Renal cortex interstitium (tissue), 15 donors: ENCODE measurements at places on chromosomes 6 and 20. TPM values are rescaled to one million over a fixed set of nuclear protein-coding genes. Genes with fewer than 3 reads are reported as not detected.

Gene TMEM170B
- 9.8 TPM for polyA plus RNA-seq

Gene CD83
- 10.4 TPM for polyA plus RNA-seq

Gene MTFR2
- polyA plus RNA-seq: 3.2 TPM

Gene RIPPLY2
- not detected for polyA plus RNA-seq

Gene RGS17
- polyA plus RNA-seq: 3.0 TPM

Gene MATN4
- 0.17 TPM for polyA plus RNA-seq

Gene TRIM15
- polyA plus RNA-seq: 0.09 TPM

- DNase-seq: no peak
Measured at GRCh38 chr6:11202513-11203305, 29.8 kb downstream of the NEDD9 start.

DNA sequence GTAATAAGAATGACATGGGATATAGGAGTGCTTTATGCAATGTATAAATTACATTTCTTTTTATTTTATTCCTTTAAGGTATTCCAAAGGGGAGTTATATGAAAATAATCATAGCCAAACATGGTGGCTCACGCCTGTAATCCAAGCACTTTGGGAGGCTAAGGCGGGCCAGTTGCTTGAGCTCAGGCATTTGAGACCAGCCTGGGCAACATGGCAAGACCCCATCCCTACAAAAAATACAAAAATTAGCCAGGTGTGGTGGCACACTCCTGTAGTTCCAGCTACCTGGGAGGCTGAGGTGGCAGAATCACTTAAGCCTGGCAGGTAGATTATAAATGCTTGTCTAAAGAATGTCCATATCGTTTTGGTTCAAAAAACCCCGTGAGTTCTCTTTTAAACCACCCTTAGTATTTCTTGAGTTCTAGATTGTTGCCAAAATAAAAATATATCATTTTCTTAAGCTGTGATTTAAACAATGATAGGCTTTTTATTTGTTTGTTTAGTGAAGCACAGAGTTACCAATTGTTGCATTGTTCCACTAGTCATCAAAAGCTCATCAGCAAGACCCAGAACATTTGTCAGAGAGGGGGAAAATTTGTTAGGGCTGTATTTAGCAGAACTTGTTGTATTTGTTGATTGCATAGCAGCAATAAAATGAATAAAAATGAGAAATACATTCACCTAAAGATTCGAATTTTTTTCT, 146.2 kb downstream of the KHDC1L start:
- DNase-seq: no peak

DNA sequence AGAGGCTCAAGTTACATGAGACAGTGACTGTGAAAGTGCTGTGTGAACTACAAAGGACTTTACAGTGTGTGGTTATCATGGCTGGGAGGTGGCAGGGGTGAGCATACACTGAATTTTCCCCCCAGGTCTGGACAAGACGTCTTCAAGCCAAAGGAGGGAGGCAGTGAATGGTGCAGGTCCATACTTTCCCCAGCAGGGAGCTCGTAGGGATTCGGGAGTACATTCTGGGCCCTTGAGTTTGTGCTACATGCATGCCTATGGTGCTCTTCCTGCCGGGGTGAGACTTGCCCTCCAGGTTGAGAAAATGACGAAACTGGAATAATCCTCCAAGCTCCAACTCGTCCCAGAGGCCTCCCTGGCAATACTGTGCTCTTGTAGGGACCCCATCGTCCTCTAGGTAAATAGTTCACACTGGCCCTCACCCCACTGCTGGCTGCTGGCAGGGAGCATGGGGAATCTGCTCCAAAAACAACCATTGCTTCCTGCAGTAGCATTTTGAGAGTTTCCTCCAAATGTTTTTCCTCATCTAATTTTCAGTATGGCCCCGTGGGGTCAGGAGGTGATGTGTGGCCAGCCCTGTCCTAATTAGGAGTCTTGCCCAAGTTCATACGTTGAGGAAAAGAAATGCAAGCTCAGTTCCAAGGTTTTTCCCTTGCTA, 57.6 kb downstream of the ZNF831 start:
- DNase-seq: no peak

DNA sequence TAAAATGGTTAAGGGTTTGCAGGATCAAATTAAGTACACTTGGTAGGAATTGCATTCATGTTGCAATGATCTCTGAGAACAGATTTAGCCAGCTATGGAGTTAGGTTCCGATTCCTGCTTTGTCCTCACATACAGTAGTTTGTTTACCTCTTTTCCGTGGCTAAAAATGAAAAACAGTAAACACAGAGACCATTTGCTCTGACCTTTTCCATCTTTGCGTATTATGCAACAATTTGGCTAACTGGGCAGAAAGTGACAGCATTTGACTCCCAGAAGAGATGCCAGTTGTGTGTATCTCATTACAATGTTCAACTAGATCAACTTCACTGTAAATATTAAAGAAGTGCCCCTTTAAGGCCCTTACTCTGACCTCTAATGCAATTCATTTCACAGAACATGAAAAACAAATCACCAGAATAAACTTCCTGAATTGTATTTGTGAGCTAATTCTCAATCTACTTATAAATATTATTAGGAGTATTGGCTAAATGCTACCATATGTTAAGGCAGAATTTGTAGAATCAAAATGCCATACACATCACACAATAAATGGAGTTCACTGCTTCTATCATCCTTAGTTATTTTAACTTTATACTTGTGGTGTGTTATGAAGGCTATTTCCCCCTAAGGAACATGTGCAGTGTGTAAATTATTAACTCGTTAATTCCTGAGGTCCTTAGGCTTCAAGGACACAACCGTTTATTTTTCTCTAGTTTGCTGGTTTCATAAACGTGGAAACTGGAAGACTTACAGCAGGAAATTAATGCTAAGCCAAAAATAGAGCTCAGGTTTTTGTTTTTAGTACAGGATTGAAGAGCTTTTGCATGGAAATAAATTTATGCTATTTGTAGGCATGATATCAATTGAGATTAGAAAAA, 380.7 kb upstream of the CITED2 start:
- DNase-seq: no peak

DNA sequence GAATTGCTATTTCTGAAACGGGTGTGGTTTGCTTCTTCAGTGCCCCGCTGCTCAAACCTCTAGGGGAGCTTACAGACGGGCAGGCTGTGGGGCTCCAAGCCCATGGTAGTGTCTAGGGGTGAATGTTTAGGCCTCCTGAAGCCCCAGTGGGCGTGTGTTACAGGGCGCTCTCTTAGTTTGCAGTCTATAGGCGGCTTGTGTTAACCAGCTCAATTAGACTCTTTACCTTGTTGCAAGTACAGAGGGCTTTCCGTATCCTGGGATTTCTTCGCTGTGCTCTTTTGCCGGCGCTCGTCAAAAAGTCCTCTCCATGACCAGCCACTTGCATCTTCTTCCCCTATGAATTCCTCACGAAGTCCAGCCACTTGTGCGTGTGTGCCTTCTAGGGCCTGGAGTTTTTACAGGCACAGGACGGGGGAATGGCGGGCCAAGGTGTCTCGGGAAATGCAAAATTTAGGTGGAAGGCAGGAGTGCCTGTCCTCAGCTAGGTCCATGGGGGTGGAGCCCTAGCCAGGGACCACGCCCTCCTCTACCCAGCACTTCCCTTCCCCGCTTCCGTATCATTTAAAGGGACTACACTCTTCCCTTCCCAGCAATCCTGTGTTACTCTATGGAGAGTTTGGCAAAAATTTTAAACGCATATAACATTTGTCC, 94.5 kb downstream of the HTR1B start:
- no peak for DNase-seq

DNA sequence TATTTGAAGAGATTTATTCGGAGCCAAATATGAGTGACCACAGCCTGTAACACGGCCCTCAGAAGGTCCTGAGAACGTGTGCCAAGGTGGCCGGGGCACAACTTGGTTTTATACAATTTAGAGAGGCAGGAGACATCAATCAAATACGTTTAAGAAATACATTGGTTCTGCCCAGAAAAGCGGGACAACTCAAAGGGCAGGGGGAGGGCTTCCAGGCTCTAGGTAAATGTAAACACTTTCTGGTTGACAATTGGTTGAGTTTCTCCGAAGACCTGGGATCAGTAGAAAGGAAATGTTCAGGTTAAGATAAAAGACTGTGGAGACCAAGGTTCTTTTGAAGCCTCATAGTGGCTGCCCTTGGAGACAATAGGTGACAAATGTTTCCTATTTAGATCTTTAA, 18.9 kb upstream of the KIF25 start:
- DNase-seq: no peak

GRCh38 chr20:1327827-1328679, 886 bp downstream of the SDCBP2 start:
- no peak for DNase-seq

GRCh38 chr6:124073021-124073420, 269.4 kb downstream of the NKAIN2 start:
- no peak for DNase-seq

GRCh38 chr6:154555073-154555677, 44.7 kb upstream of the CNKSR3 start:
- DNase-seq: peak; percentile 77

GRCh38 chr20:32433311-32434021, 75.3 kb downstream of the ASXL1 start:
- no peak for DNase-seq

GRCh38 chr20:41116282-41116956, 20.9 kb upstream of the PLCG1 start:
- DNase-seq: no peak

DNA sequence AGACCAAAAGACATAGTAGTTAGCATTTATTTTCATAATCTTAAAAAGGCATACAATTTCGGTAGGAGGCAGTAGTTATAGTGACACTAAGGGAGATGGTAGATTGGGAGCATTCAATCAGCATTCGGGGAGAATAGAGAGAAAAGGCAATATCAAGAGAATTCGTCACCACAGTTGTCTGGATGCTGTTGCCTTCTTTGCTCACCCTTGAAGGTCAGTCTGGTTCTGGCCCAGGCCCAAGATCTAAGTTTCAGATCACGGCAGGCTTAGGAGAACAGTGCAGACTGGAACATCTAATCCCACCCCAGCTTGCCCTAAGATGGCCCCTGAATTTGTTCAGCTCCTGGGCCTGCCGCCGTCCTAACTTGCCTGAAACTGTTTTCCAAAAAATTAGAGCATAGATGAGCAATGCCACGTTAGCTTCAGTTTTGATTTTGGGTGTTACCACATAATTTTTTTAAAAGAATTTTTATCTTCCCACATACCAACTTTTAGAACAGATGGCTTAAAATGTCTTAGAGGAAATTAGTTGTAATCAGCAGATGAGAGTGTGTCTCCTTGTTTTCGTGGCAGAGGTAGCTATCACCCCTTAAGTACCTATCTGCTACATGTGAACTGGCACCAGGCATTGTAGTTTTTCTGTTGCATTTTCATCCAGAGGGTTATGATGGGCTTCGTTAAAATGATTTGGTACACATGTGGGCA, 8.3 kb upstream of the CEP85L start:
- no peak for DNase-seq

DNA sequence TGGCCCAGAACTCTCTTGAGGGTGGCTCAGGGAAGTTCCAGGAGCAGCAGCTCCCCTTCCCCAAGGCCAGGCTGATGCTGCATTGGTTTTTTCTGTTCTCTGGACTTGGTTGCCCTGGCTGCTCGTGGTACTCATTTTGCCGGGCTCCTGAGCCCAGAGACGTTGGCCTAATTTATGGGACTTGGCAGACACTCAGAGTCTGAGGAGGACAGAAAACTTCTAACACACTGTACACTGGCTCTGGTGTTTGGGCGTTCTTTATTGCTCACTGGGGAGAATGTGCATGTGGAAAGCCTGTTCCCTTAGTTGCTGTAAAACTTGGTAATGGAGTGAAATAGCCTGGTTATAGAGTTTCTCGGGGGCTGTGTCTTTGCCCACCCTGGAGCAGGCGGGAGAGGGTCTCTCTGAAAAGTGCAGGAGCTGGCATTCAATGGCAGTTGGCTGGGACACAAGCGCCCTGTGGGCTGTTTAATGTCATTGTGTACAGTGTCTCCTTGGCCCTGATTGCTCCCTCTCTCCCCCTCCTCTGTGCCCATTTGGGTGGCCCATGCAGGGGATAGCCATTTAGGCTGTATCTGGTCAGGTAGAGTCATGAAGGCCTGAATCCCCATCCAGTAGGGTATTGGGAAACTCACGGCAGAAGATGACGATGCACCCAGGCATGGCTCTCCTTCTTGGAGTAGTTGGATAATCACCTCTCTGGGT, 109.3 kb downstream of the CDC5L start:
- no peak for DNase-seq

GRCh38 chr6:117389227-117390057, 36.3 kb downstream of the ROS1 start:
- DNase-seq: no peak
